ENCODE measurements at places on chromosomes 4 and X.

- no peak for DNase-seq
These were observed 615.4 kb downstream of the MID1IP1 start for GRCh38 chrX:39416547-39417260.

GRCh38 chr4:72886602-72887001 is 182.9 kb downstream of the COX18 start:
- DNase-seq = no peak

GRCh38 chr4:151035328-151035727 is 20.2 kb upstream of the LRBA start:
- DNase-seq = no peak

GRCh38 chr4:107931775-107932321 is 499 bp downstream of the CYP2U1 start:
- peak; percentile 31 for DNase-seq

GRCh38 chr4:187238646-187239045 is 515.0 kb upstream of the FAT1 start:
- no peak for DNase-seq

GRCh38 chrX:30309139-30309571 is at the start of gene NR0B1:
NR0B1 (minus strand) TSS chrX:30309390; CDS start chrX:30309363, 27 bp downstream.
- no peak for DNase-seq

- no peak for DNase-seq
These were observed 132.3 kb downstream of the CBR4 start for GRCh38 chr4:168877511-168878491.

DNA sequence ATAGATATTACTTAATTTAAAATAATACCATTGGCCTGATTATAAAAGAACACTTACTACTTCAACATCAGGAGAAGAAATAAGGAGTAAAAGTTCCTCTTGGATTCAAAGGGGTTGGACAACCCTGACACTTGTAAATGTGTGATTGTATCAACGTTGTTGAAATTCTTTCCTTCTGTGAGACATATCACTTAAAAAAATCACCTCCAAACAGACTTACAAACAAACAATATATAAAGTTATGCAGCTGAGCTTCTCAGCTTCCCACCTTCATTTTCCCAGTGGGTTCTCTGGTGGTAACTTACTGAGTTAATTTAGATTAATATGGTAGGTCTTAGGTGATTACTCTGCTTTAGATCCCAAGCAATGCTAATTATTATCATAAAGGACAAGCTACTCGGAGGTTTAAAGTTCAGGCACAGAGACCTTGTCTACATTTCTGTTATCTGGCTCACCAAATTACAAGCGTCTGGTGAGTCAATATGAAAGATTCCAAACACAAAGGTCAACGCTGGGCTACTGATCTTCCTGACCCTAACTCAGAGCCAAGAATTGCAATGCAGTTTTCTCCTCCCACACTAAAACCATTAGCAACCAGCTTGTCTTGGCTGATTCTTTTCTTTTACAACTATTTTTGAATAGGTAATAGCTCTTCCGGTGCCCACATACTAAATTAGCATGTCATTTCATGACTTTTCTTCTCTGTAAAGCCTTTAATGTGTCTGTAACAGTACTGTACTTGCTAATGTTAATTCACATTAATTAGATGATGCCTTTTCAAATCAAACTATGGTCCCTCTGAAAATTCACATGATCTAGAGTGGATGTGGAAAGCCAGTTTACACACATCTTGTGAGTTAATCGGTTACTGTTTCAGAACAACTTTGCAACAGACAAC is 157.6 kb downstream of the RASL11B start:
- no peak for DNase-seq

DNA sequence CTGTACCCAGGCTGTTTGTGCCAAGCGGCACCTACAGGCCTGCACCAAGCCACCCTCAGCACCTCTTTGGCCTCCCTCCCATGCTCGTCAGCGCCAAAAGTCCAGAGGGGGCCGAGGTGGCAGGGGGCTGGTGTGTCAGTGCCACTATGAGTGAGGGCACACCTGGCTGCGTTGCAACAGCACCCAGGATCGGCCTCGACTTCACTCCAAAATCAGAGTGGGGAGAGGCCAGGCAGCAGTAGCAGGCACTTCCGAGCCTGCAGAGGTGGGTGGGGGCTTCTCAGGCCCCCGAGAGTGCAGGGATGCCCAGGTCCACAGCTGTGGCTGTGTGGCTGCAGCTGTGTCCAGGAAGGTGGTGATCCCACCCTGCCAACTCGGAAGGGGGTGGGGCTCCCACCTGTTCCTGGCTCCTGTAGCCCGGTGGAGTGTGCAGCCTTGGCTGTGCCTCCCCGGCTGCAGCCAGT is 58.5 kb downstream of the PPA2 start:
- DNase-seq = no peak

- no peak for DNase-seq
These were observed 28.0 kb downstream of the ING2 start for GRCh38 chr4:183532821-183533220.

GRCh38 chr4:40292313-40292759 is 42.8 kb upstream of the CHRNA9 start:
- no peak for DNase-seq

- no peak for DNase-seq
These were observed 19.6 kb upstream of the HMX1 start for GRCh38 chr4:8891255-8891645.

GRCh38 chrX:97065973-97066372 is 182.3 kb downstream of the RPA4 start:
- no peak for DNase-seq

- no peak for DNase-seq
These were observed 605 bp upstream of the CDKL2 start for GRCh38 chr4:75630937-75631329.

DNA sequence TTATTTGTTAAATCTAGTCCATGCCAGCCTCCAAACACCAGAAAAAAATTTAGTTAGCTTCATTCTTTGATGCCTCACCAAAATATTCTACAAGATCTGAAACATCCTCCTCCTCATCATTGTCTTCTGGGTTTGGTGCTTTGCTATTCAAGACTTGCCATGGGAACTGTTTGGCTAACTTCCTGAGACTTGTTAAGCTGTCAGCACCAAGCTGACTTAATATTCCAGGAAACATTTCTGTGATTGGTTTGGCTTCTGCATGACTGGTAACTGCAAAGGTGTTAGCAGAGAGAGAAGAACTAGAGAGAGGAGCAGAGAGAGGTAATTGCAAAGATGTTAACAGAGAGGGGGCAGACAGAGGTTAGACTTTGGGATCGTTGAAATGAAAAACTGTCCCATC is 101.3 kb downstream of the PALLD start:
- DNase-seq = no peak

DNA sequence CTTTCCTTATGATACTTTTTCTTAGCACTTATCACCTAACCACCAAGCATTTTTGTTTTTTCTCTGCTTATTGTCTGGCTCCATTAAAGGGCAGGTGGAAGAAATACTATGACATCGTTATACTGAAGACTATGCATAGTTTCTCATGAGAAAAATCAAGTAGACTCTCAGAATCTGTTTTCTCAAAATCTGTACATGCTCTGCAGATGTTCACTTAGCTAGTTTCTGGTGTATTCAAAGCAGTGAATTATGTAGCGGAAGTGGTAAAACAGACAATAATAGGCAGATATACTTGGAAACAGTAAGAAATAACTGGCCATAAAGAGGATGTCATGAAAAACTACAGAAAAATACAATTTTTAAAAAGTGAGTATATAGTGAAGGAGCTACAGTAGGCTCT is 146.0 kb downstream of the STIM2 start:
- DNase-seq = no peak

GRCh38 chr4:184651899-184652298 is 2.4 kb downstream of the PRIMPOL start:
- DNase-seq = no peak

GRCh38 chr4:40601641-40602040 is 28.0 kb downstream of the RBM47 start:
- DNase-seq = no peak

DNA sequence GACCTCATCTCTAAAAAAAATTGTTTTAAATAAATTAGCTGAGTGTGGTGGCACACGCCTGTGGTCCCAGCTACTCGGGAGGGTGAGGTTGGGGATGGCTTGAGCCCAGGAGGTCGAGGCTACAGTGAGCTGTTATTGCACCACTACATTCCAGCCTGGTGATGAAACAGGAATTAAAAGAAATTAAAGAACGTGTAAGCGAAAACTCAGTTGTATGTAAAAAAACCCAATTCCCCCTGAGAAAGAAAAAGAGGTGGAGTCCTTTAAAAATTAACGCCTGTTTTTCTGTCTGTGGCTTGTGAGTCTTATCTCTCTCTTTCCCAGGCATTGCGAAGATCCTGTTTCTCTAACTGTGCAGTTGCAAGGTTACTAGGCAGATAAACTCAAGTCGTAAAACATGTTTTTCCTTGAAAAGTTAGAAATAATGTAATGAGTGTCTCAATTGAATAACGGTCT is 22.1 kb downstream of the EPGN start:
- no peak for DNase-seq

- no peak for DNase-seq
These were observed 69.0 kb downstream of the DCK start for GRCh38 chr4:71062436-71062835.

GRCh38 chr4:1473718-1474117 is 67.5 kb upstream of the NKX1-1 start:
- no peak for DNase-seq

- no peak for DNase-seq
These were observed 6.7 kb downstream of the CORIN start for GRCh38 chr4:47831026-47831679.

DNA sequence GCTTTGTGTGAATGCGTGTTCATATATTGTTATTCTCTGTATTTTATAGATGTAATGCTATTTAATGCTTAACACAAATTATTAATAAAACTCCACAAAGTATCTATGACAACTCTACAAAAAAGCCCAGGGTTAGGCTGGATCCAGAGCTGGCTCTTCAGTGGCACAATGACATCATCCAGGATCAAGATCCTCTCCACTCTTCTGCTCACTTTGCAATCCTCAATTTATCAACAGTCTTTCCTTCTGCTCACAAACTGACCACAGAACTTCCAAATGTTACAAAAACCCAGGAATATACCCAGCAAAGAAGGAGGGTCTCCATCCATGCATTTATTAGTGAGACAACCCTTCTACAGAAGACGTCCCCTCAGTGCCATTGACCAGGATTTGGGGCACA is 132.3 kb downstream of the HNRNPD start:
- no peak for DNase-seq

DNA sequence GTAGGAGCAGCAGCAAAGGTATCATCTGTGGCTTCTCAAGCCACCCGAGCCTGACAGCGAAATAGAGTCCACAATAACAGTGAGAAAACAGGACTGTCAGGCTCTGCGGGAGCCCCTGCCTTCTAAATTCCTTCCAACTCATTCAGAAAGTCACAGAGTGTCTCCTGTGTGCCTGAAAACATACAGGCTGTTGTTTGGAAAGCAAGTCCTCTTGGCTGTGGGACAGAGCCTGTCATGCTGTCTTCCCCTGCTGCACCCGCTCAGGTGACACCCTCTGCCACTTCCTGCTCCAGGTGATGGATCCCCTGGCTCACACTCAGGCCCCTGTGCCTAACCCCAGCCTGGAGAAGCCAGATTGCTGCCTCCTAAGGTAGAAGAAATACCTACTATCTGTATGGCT is 152.3 kb downstream of the RAB28 start:
- DNase-seq = no peak

- DNase-seq = no peak
These were observed 115.1 kb downstream of the SOWAHB start for GRCh38 chr4:76782837-76783236.

- no peak for DNase-seq
These were observed 176.0 kb downstream of the MAML3 start for GRCh38 chr4:139977838-139978609.

DNA sequence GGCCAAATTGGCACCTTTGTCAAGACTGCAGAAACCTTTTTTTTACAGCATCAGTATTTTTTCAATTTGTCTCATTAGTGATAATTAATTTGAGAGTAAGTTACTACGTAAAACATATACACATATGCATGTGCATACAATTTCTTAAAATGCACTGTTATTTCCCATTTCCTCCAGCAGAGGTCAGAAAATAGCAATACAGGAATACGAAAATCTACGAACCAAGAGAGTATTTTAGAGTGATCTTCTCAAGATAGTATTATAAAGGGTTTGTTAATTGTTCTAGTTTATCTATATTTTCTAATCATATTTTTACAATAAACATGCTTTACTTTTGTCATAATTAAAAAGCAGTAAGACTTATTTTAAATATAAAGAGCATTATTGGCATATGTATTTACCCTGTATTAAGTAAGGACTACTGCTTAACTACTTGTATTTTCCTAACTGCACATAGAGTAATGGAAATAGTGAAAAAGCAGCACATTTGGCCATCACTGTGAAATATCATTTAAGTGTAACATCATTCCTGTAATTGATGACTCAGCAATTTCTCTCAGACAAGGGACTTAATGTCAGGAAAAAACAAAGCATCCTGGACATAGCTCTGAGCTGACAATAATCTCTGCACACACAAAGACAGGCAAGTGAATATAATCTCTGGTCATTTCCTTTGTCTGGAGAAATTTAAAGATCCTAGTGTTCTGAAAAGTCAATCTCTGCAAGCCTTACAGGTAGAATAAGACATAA is 45.6 kb downstream of the MAOB start:
- no peak for DNase-seq

DNA sequence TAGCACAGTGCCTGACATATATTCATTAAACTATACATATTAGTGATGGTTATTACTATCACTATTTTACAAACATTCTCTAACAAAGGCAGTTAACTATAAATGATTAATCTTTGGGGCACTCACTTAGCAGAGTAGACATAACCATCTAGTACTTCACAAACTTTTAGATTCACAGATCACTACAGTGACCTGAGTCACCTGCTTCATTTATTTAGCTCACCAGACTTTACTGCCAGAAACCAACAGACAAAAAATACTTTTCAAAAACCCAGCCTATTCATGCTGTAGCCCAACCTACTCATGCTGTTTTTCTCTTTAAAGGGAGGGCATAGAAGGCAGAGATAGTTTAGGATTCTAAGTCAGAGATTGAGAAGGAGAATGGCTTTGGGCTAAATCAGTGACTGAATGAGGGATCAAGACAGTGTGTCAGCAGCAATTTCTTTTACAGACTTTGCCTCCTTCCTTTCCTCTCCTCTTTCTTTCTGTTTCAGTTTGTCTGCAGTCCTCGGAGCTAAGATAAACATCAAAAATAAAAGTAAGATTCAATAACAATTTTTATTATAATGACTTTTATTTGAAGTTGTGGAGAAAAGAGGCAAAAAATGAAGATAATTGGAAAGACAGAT is 34.7 kb upstream of the PDE5A start:
- DNase-seq = no peak

DNA sequence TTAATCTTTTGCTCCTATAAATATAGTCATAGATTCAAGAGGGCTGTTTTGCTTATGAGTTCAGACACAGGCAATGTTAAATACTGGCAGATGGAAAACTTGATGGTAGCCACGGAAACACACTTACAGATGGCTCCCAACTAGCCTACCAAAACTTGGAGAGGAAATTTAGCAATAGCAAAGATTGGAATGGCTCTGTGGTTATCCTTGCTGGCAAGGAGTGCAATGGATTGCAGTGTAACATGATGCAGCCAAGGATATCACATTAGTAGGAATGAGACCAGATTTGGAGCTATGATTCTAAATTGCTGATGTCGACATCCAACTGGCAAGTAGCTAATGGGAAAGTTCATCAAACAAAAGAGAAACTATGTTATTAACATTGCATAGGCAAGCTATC is 791.0 kb upstream of the DIAPH2 start:
- no peak for DNase-seq

GRCh38 chr4:14196131-14196530 is 568.6 kb upstream of the BOD1L1 start:
- no peak for DNase-seq

GRCh38 chr4:1983846-1984405 is 24.8 kb downstream of the NELFA start:
- DNase-seq = no peak

- no peak for DNase-seq
These were observed 27.1 kb downstream of the PAK3 start for GRCh38 chrX:111123125-111123524.
